Stimulated activated CD4-positive, alpha-beta T cell treated with anti-CD3 and anti-CD28 coated beads, Interleukin-4, amount 100 ng/mL, for 24 hours (primary cell): ENCODE measurements at places on chromosomes 6 and 20.

- no peak for DNase-seq
These were observed 16.5 kb downstream of the GTF2H5 start for GRCh38 chr6:158184608-158185007.

GRCh38 chr6:141437685-141438084 lies 695.0 kb upstream of the GJE1 start:
- DNase-seq = no peak

DNA sequence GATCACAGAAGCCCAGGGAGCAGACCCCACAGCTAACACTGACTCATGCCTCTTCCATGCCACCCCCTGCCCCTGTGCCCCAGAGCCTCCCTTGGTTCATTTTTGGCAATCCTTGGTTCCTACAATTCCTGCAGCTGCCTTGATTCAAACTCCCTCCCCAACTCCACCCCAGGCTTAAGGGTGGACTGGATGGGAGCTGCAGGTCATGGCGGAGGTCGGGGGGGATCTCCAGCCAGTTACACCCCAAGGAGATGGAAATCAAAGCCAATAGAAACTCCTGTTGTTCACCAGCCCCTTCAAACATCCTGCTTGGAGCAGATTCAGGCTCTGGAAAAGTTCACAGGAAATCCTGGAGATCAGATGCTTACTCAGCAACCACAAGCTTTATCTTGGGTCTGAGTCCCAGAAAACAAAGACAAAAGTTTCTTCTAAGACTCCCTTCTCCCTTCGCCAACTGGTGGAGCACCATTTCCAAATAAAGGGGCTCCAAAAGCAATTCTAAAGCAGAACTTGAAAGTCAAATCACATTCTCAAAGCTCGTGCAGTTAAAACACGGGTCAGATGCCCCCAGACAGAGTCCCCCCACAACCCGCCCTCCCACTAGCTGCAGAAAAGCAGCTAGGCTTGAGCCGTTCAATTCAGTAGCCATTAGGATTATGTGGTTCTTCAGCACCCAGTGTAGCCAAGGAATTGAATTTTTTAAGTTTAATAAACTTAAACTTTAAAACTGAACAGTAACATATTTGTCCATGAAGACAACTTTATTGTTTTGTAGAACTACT lies 149.5 kb downstream of the ANKRD60 start:
- DNase-seq = no peak

DNA sequence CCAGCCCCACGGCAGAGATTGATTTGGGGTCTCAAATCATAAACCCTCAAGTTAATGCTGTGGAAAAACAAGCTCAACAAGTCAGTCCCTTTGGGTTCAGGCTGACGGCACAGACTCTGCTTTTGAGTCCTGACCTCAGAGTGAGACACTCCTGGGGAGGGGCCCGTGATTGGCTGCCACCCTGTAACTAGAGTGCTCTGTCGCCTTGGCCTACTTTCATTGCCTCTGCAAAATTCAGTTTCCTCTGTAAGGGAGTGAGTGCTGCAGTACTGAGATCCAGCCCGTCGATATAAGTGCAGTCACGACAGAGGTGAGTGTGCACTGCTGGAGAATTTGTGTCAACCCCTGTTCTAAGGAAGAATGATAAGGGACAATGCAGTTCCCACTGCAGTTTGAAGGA lies 105.6 kb downstream of the ANKS1A start:
- DNase-seq = no peak

GRCh38 chr6:77011929-77012545 lies 451.3 kb downstream of the HTR1B start:
- no peak for DNase-seq

GRCh38 chr6:252775-253535 lies 39.3 kb upstream of the DUSP22 start:
- no peak for DNase-seq

- no peak for DNase-seq
These were observed 132.8 kb upstream of the SPACA1 start for GRCh38 chr6:87914637-87915395.

GRCh38 chr6:132499757-132500156 lies 13.2 kb downstream of the STX7 start:
- no peak for DNase-seq

GRCh38 chr6:30184417-30185031 lies 21.2 kb downstream of the TRIM15 start:
- DNase-seq = no peak

DNA sequence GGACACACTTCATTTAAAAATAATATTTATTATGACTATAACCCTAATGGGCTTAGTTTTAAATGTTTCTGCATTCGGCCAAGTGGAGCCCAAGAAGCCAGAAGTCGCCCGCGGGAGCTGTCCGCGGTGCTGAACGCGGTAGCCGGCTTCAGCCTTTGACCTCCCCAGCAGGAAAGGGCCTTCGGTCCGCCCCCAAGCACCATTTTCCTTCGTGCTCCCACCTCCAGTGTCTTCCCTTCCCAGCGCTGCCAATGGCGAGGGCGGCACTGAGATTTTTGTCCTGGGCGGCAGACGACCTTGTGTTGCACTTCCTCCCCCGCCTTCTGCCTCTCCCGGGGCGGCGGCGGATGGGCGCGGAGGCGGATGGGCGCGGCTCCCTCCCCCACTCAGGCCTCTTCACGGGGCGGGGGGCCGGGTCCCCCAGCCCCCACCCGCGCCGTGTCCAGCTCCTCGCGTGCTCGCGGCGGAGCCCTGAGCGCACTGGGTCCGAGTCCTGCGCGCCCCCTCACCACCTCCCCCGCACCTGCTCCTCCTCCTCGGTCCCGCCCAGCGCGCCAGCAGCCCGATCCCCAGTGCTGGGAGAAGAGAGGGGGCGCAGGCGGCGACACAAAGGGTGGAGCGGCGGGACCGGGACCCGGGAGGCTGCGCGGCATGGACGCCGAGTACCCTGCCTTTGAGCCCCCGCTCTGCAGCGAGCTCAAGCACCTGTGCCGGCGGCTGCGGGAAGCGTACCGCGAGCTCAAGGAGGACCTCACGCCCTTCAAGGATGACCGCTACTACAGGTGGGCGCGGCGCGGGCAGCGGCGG lies 23.6 kb upstream of the TMEM181 start:
- peak; percentile 69 for DNase-seq

- DNase-seq = no peak
These were observed 151.9 kb downstream of the SH3BGRL2 start for GRCh38 chr6:79782792-79783580.

- no peak for DNase-seq
These were observed 37.7 kb downstream of the PMEPA1 start for GRCh38 chr20:57672164-57672563.

GRCh38 chr6:42173101-42173500 lies at the start of gene GUCA1A:
TSS of gene GUCA1A (plus strand) at chr6:42173364. CDS start at chr6:42173614, 250 bp downstream.
- DNase-seq = no peak

GRCh38 chr20:45337367-45338120 lies 10.7 kb downstream of the SDC4 start:
- no peak for DNase-seq

DNA sequence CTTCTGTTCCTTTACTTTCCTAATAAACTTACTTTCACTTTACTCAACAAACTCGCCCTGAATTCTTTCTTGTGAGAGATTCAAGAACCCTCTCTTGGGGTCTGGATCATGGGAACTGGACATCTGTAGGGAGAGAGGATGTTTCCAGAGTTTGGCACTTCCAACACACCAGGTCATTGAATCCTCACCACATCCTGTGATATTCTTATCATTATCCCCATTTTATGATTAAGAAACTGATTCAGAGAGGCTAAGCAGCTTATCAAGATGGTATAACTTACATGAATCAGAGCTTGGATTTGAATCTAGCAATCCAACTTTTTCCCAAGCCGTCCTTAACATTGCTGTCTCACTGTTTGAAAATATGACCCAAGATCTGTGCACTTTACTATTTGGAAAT lies 15.5 kb downstream of the PPIL6 start:
- no peak for DNase-seq

- DNase-seq = no peak
These were observed 84.9 kb upstream of the ASF1A start for GRCh38 chr6:118808793-118809638.

DNA sequence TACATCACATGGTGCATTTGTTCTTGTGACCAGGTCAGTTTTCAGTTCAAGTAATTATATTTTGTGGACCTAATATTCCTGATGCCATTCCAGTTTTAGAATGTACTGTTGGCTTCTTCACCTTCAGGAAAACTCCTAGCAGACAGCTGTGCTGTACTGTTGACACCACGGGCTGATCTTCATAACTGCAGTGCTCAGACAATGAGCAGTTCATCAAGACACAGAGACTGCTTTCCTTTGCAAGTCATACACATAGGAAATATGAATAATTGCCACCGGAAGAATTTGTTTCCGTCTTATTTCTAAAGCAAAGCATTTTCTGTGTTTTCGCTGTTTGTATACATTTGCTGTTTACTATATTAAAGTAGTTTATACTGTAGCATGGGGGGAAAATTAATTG lies 89.8 kb downstream of the C6orf118 start:
- DNase-seq = no peak

- DNase-seq = peak; percentile 32
These were observed 7.2 kb downstream of the MYLIP start for GRCh38 chr6:16136091-16136490.
